Ovary (tissue), 10 donors: ENCODE measurements at places on chromosomes 11 and 22. TPM values are rescaled to one million over a fixed set of nuclear protein-coding genes. Genes with fewer than 3 reads are reported as not detected.

AQP11 gene
- polyA plus RNA-seq = 19.1 TPM

TTC38 gene
- 42.3 TPM for polyA plus RNA-seq

BLID gene
- polyA plus RNA-seq = 0.32 TPM

CDKN1C gene
- polyA plus RNA-seq = 72.3 TPM

KRTAP5-11 gene
- not detected for polyA plus RNA-seq

C1QTNF4 gene
- 22.2 TPM for polyA plus RNA-seq

MMP1 gene
- not detected for polyA plus RNA-seq

FAM227A gene
- polyA plus RNA-seq = 0.72 TPM

OMP gene
- polyA plus RNA-seq = not detected
